Cardiac fibroblast (primary cell): ENCODE measurements at places on chromosomes 6 and 20.

DNA sequence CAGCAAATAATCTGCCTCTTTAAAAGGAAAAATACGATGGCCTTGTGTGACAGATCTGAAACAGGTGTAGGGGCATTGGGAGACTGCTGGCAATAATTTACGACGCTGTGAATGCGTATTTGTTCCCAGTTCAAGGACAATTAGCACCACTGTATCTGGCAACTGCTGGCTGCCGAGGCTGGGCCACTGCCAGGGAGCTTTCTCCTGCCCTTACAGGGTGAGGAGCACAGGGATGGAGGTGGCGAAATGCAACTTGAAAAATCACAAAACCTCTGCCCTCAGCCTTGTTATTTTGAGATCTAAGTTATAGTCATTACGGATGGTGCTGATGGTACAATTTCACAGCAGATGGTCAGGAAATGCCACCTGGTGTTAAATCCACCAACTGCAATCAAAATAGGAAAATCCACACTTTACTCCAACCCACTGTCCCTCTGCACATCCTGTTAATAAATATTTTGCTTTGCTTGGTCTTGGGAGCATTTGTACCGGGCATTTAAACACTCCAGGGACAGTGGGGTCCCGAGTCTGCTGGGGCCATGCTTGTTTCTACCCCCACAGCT, 6.4 kb downstream of the MYLK4 start:
- peak; percentile 29 for DNase-seq

- no peak for DNase-seq
Measured at GRCh38 chr6:155779456-155779855, 323.8 kb upstream of the NOX3 start.

DNA sequence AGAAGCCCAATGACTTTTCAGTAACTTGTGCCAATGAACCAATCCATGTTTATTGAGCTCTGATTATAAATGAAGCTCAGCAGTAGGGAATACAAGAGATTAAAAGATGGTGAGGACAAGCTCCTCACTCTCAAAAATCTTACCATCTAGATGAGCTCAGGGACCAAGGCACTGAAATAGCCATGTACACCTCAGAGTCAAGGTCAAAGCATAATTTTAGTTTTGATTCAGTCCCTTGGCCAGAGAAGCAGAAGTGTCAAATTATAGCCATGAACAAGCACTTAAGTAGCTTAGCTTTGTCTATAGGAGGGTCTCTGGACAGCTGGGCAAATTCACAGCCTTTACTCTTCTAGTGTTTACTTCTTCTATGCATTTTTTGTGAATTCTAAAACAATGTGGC, 131.0 kb upstream of the DTNBP1 start:
- no peak for DNase-seq

DNA sequence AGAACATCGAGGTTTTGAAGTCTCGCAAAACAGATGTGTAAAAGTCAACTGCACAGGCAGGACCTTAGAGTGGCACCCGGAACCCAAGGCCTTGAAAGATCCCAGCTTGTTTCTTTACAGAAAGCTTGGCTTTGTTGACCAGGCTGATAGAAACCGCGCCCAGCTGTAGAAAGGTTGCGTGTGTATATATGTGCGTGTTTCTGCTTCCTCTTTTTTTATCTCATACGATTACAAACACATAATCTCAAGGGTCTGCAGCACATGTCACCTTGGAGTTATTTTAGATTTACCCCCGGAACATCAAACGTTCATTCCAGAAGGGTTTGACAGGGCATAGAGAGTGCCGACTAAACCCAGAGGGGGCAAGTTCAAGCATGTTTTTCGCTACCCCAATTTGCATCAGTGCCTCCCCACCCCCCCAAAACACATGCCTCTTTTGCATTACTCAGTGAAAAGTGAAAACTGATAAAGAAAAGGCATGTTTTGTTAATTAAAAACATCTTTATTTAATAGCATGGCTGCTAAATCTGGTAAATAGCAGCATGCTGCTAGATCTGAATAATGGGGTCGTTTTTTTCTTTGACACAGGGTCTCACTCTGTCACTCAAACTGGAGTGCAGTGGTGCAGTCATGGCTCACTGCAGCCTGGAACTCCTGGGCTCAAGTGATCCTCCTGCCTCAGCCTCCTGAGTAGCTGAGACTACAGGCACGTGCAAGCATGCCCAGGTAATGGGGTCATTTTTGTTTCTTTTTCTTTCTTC, 33.2 kb upstream of the NCOA3 start:
- DNase-seq, result no peak

GRCh38 chr20:15807271-15807670, 766.0 kb downstream of the KIF16B start:
- no peak for DNase-seq

- DNase-seq, result peak; percentile 16
Measured at GRCh38 chr6:138287144-138287955, 69.1 kb upstream of the PBOV1 start.

- DNase-seq, result no peak
Measured at GRCh38 chr6:7647504-7647903, 57.5 kb downstream of the SNRNP48 start.
